ENCODE measurements at places on chromosomes 11 and 22.

- no peak for DNase-seq
Measured at GRCh38 chr22:39130152-39130704, 22.3 kb downstream of the CBX7 start.

GRCh38 chr11:20090654-20091374 is 69.5 kb downstream of the DBX1 start:
- DNase-seq = no peak

GRCh38 chr11:102517670-102518069 is 12.9 kb downstream of the MMP7 start:
- no peak for DNase-seq

DNA sequence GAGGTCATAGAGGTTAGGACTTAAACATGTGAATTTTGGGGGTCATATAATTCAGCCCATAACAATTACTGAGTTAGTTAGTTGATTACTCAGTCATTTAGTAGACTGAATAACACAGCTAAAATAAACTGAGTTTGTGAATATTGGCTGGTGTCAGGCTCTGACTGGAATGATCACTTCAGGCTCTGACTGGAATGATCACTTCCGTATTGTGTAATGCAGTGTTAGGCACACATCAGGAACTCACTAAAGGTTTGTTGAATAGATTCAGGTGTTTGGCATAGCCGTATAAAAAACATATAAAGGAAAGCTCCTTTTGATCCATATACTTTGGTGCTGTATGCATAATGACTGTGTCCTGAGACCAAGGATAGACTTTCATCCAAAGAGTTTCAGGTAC is 610.5 kb downstream of the INSC start:
- DNase-seq = no peak

DNA sequence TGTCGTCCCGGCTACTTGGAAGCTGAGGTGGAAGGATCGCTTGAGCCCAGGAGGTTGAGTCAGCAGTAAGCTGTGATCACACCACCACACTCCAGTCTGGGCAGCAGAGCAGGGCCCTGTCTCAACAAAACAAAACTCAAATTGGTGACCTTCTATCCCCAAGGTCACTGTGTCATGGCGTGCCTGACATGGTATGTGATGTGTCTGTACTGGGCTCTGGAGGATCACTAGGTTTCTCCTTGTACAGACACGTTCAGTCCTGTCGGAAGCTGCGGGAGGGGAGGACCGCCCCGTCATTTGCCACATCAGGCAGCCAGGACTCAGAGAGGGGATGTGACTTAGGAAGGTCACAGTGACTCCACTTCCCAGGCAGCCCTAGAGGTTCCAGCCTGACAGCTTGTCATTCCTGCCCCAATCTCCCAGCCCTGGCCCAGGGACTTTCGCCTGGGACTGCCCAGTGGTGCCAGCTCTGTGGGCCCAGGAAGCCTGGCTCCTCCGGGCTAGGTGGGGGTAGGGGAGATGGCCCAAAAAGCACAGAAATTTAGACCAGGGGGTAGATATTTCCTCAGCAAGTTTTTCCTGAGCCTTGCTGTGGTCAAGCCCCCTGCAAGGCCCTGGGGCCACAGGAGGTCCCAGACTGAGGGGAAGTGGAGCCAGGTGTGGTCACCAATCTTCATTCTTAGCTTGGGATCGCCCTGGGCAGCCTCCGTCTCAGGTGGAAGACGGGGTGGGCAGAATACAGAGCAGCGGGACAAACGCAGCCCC is 53.2 kb downstream of the TRIOBP start:
- no peak for DNase-seq

Measured in Jurkat, Clone E6-1 (cell line).